Activated CD8-positive, alpha-beta memory T cell treated with anti-CD3 and anti-CD28 coated beads, Interleukin-2, amount 10 ng/mL, durations not matched to agents 7 days and 5 days (primary cell): ENCODE measurements at places on chromosomes 7 and 10. TPM values are rescaled to one million over a fixed set of nuclear protein-coding genes. Genes with fewer than 3 reads are reported as not detected.
A peak's percentile ranks its signal among the peaks of the same experiment; 100 is the strongest.

DNA sequence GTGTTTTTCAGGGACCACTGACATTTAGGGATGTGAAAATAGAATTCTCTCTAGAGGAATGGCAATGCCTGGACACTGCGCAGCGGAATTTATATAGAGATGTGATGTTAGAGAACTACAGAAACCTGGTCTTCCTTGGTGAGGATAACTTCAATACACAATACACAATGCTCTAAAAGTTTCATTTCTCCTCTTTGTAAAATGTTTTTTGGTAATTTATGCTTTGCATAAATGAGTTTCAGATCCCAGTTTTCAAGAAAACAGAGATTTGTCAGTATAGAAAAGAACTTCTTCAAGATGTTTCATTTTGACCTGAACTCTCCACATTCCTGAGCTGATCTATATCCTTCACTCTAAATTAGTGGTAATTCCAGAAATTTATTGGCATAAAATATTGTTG, 14.2 kb downstream of the ZNF92 start:
- H3K27me3 ChIP-seq = no peaks in the 10 kb centered on the region
- no peak overlapping the region for H3K27ac ChIP-seq
- DNase-seq = no peak
- peaks cover 11% of the 10 kb centered on the region for H3K4me1 ChIP-seq

ASAH2B gene
- 4.5 TPM for total RNA-seq

- H3K36me3 ChIP-seq = no peaks in the 10 kb centered on the region
- no peaks in the 10 kb centered on the region for H3K4me1 ChIP-seq
- H3K27me3 ChIP-seq = peaks cover 2% of the 10 kb centered on the region
- no peak overlapping the region for H3K27ac ChIP-seq
- no peak overlapping the region for H3K4me3 ChIP-seq
Observed at GRCh38 chr10:33064706-33065105, 106.7 kb upstream of the ITGB1 start.

DNA sequence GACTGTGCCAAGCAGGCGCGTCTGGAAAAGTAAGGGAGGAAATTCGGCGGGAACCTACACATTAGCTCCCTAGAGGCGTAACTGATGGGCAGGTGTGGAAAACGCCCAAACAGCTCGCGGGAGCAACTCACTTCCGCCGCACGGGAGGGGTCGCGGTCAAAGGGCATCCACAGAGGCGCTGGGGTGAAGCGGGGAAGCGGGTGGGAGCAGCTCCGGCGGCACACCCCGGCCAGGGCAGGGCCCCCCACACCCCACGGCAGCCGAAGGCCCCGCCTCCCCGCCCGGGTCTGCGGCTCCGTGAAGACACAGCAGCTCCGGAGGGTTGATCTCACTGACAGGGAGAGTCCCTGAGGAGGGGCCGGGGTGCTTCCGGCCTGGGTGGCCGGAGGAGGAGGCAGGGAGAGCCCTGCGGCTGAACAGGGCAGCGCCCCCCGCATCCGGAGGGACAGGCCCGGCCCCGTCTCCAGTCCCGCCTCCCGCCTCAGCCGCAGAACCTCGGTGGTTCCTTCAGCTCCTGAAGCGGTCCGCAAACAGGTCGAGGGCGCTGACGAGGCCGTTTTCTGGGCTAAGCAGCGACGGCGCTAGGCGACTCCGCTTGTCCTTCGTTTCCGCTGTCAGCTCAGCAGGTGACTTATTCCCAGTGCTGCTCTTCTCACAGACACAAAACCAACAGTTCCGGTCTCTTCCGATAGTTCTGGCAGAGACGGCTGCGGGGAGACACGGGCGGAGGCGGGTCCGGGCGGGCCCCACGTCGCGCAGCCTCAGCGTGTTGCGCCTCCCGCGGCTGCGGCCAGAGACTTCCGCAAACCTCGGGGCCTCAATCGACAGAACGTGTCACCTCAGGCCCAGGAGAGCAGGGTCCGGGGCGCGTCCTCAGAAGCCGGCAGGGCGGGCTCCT, 276.1 kb downstream of the DNAJB6 start:
- H3K4me1 ChIP-seq = peaks cover 6% of the 10 kb centered on the region
- peak; percentile 76 for DNase-seq
- H3K27ac ChIP-seq = peak overlapping the region; percentile 74
- H3K4me3 ChIP-seq = peak overlapping the region; percentile 74

DNA sequence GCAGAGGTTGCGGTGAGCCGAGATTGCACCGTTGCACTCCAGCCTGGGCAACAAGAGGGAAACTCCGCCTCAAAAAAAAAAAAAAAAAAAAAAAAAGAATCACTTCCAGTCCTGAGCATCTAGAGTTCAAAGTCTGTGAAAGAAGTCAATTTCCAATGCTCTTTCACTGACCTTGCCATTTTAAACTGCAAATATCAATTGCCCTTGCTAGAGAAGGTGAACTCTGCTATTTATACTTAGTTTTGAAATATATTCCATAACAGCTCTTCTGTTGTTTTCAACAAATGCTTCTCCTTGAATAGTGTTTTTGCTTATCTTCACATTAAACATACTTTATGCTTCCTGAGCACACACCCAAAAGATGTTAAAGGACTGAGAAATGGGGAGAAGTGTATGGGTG, 331.3 kb downstream of the PHTF2 start:
- no peak overlapping the region for H3K27ac ChIP-seq
- no peak overlapping the region for H3K4me3 ChIP-seq
- DNase-seq = no peak
- H3K27me3 ChIP-seq = no peaks in the 10 kb centered on the region
- H3K36me3 ChIP-seq = no peaks in the 10 kb centered on the region

DNA sequence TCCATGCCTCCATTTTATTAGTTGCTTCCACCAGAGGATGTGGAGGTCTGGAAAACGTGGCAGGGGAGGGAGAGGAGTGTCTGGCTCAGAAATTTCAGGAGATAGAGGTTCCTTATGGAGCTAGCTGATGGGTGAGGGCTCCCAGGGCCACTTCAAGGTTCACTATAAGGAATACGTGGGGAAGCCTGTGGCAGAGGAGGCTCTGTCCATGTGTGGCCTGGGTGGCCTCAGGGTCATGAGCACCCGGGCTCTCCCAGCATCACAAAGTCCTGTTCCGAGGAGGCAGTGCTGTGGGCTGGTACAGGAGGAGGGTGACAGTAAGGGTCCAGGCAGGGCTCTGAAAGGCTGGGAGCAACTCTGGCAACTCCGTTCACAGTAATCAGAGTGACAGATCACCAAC, 24.6 kb downstream of the ARHGAP22 start:
- H3K4me3 ChIP-seq = no peak overlapping the region
- H3K27ac ChIP-seq = no peak overlapping the region
- H3K4me1 ChIP-seq = no peaks in the 10 kb centered on the region
- H3K36me3 ChIP-seq = no peaks in the 10 kb centered on the region
- no peak for DNase-seq

- no peaks in the 10 kb centered on the region for H3K27me3 ChIP-seq
- DNase-seq = no peak
- H3K36me3 ChIP-seq = no peaks in the 10 kb centered on the region
- no peak overlapping the region for H3K27ac ChIP-seq
Observed at GRCh38 chr10:361203-362081, 226.2 kb downstream of the ZMYND11 start.
